ENCODE measurements at places on chromosomes 13 and 19.

- DNase-seq = no peak
Observed at GRCh38 chr13:37791699-37792098, 77.9 kb downstream of the TRPC4 start.

DNA sequence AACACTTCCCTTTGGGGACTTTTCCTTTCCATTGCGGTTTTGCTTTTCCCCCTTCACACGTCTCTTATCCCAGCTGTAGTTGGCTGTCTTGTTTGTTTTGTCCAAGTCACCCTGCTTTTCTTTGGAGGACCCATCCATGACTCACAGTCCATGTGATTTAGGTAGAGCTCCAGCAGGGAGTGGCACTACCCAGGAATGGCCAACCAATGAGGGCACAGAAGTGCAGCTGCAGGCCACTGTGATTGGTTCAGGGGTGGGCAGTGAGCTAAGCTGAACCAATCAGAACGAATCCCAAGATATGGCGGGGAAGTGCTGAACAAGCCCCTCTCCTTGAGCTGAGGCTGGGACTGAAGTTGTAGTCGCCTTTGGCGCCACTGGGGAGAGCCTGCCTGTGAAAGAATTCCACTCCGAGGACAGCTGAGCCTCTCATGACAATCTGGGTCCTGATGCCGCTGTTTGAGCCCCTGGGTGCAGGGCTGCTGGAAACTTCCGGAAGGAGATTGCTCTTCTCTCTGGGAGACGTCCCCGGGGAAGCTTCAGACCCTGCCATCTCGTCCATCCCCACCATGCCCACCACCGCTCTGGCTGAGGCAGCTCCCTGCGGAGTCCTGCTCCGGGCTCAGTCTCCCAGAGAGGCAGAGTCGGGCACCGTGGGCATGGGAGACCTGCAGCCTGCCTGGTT lies 62.9 kb upstream of the URI1 start:
- no peak for DNase-seq

DNA sequence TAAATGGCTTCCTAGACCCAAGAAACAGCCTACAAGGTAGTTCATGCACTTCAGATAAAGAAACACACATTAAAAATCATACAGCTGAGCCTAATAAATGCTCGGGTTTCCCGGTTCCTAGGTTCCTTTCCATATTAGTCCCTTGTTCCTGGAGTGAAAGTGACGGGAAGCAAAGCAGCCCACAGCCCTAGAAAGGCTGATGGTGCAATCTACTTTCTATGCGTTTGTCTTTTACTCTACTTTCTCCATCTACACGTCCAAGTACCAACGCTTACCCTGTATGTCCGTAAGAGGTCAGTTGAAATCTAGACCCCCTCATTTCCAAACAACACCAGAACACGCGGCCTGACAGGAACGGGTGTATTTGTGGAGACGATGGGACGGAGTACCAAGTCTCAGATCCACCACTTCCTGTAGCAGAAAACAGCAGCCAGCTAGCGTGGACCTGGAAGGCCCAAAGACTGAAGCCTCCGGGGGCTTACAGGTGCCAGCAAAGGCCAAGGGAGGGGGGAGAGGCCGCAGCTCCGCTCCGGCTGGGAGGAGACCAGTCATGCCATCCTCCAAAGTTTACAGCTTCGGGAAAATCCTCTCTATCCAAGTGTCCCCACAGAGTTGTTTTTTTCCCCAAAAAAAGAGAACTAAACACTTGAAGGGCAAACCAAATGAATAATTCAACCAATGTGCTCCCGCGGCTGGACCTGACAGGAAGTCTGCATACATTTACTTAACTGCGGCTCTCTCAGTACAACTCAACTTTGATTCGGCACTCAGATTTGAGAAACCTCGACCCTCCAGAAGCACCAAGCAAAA lies 34.1 kb downstream of the STK24 start:
- no peak for DNase-seq

GRCh38 chr19:30263830-30264381 lies 108.3 kb upstream of the ZNF536 start:
- DNase-seq = no peak

- DNase-seq = no peak
Observed at GRCh38 chr13:37023871-37024270, 23.3 kb downstream of the EXOSC8 start.

GRCh38 chr19:16897029-16897855 lies 8.4 kb downstream of the F2RL3 start:
- no peak for DNase-seq

DNA sequence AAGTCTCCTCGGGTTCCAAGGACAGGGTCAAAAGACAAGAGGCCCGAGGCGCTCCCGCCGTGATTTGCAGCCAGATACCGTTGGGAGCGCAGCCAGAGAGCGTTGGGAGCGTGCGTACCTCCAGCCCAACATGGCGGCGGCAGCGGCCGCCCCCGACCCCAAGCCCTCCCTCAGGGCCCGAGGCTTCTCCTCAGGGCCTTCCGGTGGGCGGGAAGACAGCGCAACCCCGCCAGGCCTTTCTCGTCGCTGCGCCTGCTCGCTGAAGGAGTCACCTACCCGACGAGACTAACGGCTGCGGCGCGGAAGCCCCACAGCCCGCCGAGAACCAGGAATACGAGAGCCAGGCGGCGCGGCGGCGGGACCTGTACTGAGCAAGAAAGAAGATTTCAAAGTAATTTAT lies 3.2 kb upstream of the ZNF850 start:
- DNase-seq = no peak

DNA sequence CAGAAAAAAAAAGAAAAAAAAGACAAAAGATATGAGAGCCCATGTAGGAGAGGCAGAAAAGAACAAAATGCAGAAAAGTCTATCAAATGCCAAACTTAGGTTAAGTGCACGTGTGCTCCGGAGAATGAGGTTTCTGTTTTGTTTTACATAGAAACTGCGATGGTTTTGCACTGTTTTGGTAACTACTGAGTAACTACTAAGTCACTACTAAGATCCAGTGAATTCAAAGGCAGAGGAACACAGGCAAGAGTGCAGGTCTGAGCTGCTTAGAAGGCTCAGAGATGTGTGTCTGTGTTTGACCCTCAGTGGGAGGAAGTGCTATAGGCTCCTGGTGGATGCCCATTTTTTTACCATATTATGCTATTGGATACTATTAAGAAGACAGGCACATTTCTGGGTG lies 299.3 kb downstream of the NDFIP2 start:
- DNase-seq = no peak

DNA sequence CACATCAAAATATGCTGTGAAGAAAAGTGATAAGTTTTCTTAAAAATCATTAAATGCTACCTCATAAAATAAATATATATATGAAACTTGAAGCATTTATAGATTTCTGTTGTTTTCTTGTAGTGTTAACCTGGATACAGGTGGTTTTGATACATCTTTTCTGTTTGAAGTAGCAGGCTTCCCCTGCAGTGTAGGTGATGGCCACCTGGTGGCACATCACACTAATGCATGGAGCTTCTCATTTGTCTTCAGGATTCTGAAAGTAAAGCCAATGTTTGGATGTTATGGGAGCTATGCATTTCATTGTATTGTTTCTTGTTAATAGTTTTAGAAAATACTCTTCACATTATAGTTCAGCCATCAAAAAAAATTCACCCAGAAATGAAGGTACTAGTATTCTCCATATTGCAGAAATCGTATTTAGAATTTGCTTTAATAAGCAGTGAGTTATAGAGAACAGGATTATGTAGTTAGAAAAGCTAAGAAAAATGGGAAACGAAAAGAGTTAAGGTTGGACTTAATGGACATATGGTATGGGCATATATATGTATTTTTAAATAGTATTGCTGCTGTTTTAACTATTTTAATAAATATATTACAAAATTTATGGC lies 18.7 kb downstream of the GPR180 start:
- peak; percentile 13 for DNase-seq

DNA sequence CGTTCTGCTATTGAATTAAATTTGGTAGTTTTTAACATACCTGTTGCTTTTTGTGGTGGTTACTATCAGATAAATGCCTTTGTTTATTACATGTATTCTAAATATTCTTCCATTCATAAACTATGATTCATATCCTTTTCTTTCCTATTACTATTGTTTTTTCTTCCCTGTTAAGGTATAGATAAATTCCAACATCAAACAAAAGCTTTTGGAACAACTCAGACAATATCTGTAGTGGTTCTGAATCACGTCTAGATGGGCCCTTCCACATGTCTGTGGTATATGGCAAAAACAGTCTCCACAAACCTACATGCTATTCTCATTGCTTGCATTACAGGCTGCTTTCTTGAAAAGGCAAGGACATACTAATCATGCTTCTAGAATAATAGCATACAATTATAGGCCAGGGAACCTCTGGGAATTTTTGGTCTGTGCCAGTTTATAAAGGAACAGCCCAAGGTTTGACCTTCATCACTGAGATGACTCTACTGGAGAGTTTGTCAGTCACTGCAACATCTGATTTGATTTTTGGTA lies 6.4 kb downstream of the LRCH1 start:
- no peak for DNase-seq

DNA sequence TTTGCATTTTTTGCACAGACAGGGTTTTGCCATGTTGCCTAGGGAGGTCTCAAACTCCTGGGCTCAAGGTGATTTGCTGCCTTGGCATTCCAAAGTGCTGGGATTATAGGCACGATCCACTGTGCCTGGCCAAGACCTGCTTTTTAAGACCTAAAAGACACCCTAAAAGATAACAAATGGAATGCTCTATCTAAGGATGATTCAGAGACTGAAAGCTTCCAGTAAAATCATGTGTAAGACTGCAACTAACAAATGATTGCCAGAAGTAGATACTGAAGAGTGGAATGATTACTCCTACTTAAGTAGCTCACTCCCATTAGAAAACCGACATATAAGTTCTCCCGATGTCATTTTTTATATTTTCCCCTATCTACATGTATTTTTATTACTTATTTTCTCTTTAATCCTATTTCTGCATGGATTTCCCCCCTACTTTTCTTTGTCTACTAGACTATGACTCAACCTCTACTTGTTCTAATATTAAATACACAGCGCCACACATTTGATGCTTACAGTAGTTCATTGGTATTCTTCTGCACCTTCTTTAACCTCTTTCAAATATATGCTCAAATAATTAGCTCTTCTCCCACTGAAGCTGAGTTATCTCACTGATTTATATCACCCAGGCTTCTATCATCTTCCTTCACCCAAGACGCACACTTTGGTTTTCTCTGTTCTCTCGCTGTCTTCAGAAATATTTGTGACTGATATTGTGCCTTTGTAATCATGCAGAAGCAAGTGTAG lies 32.2 kb upstream of the KLF12 start:
- no peak for DNase-seq

DNA sequence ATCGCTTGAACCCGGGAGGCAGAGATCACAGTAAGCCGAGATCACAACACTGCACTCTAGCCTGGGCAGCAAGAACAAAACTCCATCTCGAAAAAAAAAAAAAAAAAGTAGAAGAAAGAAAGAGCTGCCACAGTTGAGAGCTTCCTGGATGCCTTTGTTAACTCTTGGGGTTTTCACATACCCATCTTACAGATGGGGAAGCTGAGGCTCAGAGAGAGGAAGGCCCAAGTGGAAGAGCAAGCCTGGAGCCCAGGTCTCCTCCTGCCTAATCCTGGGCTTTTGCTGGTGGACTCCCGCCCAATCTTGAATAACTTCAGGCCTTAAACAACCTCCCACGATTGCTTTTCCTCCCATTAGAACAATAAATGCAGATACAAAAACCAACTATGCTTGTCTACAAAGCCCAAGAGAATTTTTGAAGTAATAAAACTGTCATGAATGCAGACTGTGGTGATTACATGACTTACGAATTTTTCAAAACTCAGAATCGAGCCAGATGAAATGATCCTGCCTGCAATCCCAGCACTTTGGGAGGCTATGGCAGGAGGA lies 41.7 kb downstream of the LTBP4 start:
- DNase-seq = no peak

GRCh38 chr13:31699650-31700049 lies 39.7 kb upstream of the RXFP2 start:
- DNase-seq = no peak

- no peak for DNase-seq
Observed at GRCh38 chr13:35648201-35648600, 171.7 kb upstream of the MAB21L1 start.

GRCh38 chr19:15369594-15369891 lies 10.0 kb downstream of the AKAP8 start:
- DNase-seq = no peak

GRCh38 chr19:50959731-50960500 lies 7.1 kb upstream of the KLK5 start:
- no peak for DNase-seq

GRCh38 chr19:19500975-19501644 lies 14.2 kb downstream of the TSSK6 start:
- DNase-seq = no peak

GRCh38 chr13:97124915-97125809 lies 97.0 kb upstream of the MBNL2 start:
- DNase-seq = no peak

DNA sequence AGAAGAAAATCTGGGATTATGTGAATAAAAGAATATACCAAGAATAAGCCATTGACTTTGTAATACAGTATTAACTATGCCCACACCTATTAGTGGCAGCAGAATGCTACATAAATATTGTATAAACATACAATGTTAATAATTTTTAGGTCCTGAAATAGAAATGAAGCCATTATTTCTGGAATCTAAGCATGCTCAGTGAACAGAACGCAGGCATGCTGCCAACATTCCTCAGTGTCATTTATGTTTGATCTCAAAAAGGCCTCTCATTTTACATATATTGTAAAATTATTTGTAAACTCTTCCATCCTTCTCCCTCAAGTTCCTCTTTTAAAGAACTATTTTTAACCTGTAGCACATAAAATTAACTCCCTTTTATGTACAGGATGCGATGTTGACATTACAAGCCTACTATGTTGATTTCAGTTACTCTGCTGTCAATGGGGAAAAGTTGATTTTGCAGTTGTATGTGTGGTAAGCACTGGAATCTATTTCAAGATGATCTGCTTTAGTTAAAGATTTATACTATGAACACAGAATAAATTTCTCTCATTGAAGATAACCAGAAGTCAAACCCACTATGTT lies 118.8 kb downstream of the VWA8 start:
- DNase-seq = no peak

- no peak for DNase-seq
Observed at GRCh38 chr13:111398715-111399299, 78.4 kb downstream of the TEX29 start.

GRCh38 chr13:50387051-50387581 lies 371.9 kb downstream of the KCNRG start:
- no peak for DNase-seq

GRCh38 chr19:8071912-8072311 lies 19.4 kb downstream of the CCL25 start:
- DNase-seq = no peak

- no peak for DNase-seq
Observed at GRCh38 chr19:31598730-31599238, 249.5 kb upstream of the TSHZ3 start.
